T-helper 1 cell treated with Interleukin-12 subunit alpha and Interleukin-12 subunit beta and Interleukin-4 antibody, amounts not matched to agents 30 ng/mL and 1 ng/mL, for 36 hours (primary cell): ENCODE measurements at places on chromosomes 3 and 15. TPM values are rescaled to one million over a fixed set of nuclear protein-coding genes. Genes with fewer than 3 reads are reported as not detected.

SLC6A1 gene
- not detected in 2 replicates for total RNA-seq

IL5RA gene
- total RNA-seq = not detected in 2 replicates

C3orf52 gene
- 10.1 and 11.0 TPM in 2 replicates for total RNA-seq

SHC4 gene
- 1.6 TPM in 2 replicates for total RNA-seq

SMCO1 gene
- total RNA-seq = not detected in 2 replicates

AMT gene
- total RNA-seq = 3.9 and 4.6 TPM in 2 replicates

NME9 gene
- total RNA-seq = 0.71 TPM in 1 of 2 replicates, not detected in the other

TMCO5A gene
- total RNA-seq = not detected in 2 replicates

TRIM69 gene
- 61.5 and 73.7 TPM in 2 replicates for total RNA-seq

GRK7 gene
- total RNA-seq = not detected in 2 replicates

LRIG1 gene
- 56.5 and 64.1 TPM in 2 replicates for total RNA-seq

CTXND1 gene
- total RNA-seq = not detected in 2 replicates

IL16 gene
- 237 and 240 TPM in 2 replicates for total RNA-seq

SENP2 gene
- 33.4 and 34.3 TPM in 2 replicates for total RNA-seq

CTXN2 gene
- total RNA-seq = not detected in 2 replicates

FEZF2 gene
- total RNA-seq = not detected in 2 replicates

OSBPL10 gene
- total RNA-seq = 4.7 and 4.9 TPM in 2 replicates

SAMMSON gene
- not detected in 2 replicates for total RNA-seq

P2RY1 gene
- 0.34 and 0.37 TPM in 2 replicates for total RNA-seq

CDHR4 gene
- 0.20 and 0.22 TPM in 2 replicates for total RNA-seq

C3orf49 gene
- total RNA-seq = not detected in 2 replicates

REC114 gene
- not detected in 2 replicates for total RNA-seq

APOD gene
- total RNA-seq = 1.4 and 2.5 TPM in 2 replicates

ADGRG7 gene
- not detected in 2 replicates for total RNA-seq

SPTBN5 gene
- total RNA-seq = 4.7 and 5.0 TPM in 2 replicates

ACTC1 gene
- not detected in 2 replicates for total RNA-seq

FAM98B gene
- 34.7 and 36.0 TPM in 2 replicates for total RNA-seq

IMPG2 gene
- 0.51 and 0.54 TPM in 2 replicates for total RNA-seq

TRPM1 gene
- not detected in 2 replicates for total RNA-seq

TTLL13 gene
- total RNA-seq = 0.61 and 1.4 TPM in 2 replicates
